CD4-positive, alpha-beta memory T cell (primary cell): ENCODE measurements at places on chromosomes 2 and 18. TPM values are rescaled to one million over a fixed set of nuclear protein-coding genes. Genes with fewer than 3 reads are reported as not detected.

Gene CD8B
- total RNA-seq, result 0.73 TPM

Gene TCF23
- total RNA-seq, result not detected

Gene FAM237A
- not detected for total RNA-seq

Gene SERPINB3
- not detected for total RNA-seq

Gene AQP12A
- total RNA-seq, result not detected

Gene NIFK
- total RNA-seq, result 62.8 TPM

Gene SIGLEC15
- total RNA-seq, result not detected

Gene CABYR
- 2.2 TPM for total RNA-seq

Gene NR4A2
- total RNA-seq, result 2.1 TPM

Gene CREG2
- total RNA-seq, result not detected

Gene IL36RN
- total RNA-seq, result not detected

Gene ACKR3
- 4.2 TPM for total RNA-seq

Gene REG3A
- not detected for total RNA-seq

Gene PLGLB2
- total RNA-seq, result 3.3 TPM

Gene ITGA4
- 297 TPM for total RNA-seq

Gene NEURL3
- total RNA-seq, result 0.22 TPM

Gene PTH2R
- 0.17 TPM for total RNA-seq

Gene GKN2
- not detected for total RNA-seq

Gene FSIP2
- total RNA-seq, result 0.49 TPM

Gene ZAP70
- 404 TPM for total RNA-seq

Gene PSMA8
- total RNA-seq, result 0.75 TPM

Gene VWC2L
- total RNA-seq, result not detected

Gene ASTL
- total RNA-seq, result 1.3 TPM

Gene LHCGR
- not detected for total RNA-seq

Gene RND3
- total RNA-seq, result not detected

Gene FLACC1
- total RNA-seq, result 10.0 TPM

Gene EDAR
- total RNA-seq, result 6.3 TPM

Gene LONRF2
- 0.03 TPM for total RNA-seq

Gene KCNS3
- not detected for total RNA-seq

Gene REEP1
- total RNA-seq, result not detected

Gene CCDC74B
- total RNA-seq, result 0.12 TPM

Gene MBOAT2
- 1.5 TPM for total RNA-seq

Gene AMER3
- total RNA-seq, result not detected

Gene RAB31
- total RNA-seq, result 1.8 TPM

Gene LRRC30
- not detected for total RNA-seq

Gene WDR43
- 52.9 TPM for total RNA-seq

Gene ADAM23
- total RNA-seq, result 28.1 TPM

Gene AKAIN1
- total RNA-seq, result not detected

Gene HOXD10
- total RNA-seq, result not detected
